ENCODE measurements at places on chromosomes 2 and 18. TPM values are rescaled to one million over a fixed set of nuclear protein-coding genes. Genes with fewer than 3 reads are reported as not detected.

SPP2 gene
- not detected for total RNA-seq

ATP8B1 gene
- total RNA-seq: 68.7 TPM

RAPGEF4 gene
- total RNA-seq: 9.9 TPM

MIB1 gene
- total RNA-seq: 37.9 TPM

GRB14 gene
- 7.9 TPM for total RNA-seq

MTCL1 gene
- 23.3 TPM for total RNA-seq

GRCh38 chr18:51193621-51194287 is 3.7 kb downstream of the MEX3C start:
- DNase-seq: no peak
- no peak overlapping the region for H3K27ac ChIP-seq
- H3K36me3 ChIP-seq: no peaks in the 10 kb centered on the region
- H3K27me3 ChIP-seq: no peaks in the 10 kb centered on the region
- H3K4me1 ChIP-seq: peaks cover 38% of the 10 kb centered on the region

DNA sequence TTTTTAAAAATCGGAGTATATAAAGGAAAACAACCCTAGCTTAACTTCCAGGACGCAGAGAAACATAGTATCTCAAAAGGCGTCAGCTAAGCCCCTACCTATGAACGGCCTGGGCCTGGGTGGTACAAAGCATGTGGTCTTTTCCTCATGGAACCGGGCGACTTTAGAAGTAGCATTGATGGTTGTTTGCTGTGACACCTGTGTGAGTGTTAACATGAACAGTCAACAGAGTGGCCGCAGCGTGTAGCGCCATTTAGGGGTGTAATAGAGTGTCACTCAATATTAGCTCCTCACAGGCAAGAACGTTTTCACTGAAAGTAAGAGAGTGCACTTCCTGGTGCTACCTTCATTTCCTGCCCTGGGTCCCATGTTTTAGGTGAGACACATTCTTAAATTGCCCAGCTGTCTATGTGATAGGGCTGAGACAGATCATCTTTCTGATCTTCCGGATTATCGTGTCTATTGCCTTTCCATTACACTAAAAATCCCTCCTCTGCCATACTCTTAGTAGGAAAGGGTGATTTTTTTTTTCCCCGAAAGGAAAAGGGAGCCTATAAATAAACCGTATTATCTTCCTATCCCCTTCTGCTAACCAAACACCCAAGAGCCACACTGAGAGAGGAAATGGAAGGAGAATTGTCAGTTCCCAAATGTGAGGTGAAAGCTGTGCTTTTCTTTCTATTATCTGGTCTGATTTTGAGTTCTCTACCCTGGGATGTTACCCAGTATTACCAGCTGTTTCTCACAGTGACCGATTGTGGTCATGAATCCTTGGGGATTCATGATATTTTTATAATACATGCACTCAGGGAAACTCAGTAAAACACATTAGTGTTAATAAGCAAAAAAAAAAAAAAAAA is 1.3 kb downstream of the GORASP2 start:
- peaks cover 37% of the 10 kb centered on the region for H3K4me1 ChIP-seq
- peak overlapping the region; percentile 86 for H3K4me3 ChIP-seq
- H3K36me3 ChIP-seq: no peaks in the 10 kb centered on the region
- no peaks in the 10 kb centered on the region for H3K27me3 ChIP-seq
- no peak for DNase-seq

DNA sequence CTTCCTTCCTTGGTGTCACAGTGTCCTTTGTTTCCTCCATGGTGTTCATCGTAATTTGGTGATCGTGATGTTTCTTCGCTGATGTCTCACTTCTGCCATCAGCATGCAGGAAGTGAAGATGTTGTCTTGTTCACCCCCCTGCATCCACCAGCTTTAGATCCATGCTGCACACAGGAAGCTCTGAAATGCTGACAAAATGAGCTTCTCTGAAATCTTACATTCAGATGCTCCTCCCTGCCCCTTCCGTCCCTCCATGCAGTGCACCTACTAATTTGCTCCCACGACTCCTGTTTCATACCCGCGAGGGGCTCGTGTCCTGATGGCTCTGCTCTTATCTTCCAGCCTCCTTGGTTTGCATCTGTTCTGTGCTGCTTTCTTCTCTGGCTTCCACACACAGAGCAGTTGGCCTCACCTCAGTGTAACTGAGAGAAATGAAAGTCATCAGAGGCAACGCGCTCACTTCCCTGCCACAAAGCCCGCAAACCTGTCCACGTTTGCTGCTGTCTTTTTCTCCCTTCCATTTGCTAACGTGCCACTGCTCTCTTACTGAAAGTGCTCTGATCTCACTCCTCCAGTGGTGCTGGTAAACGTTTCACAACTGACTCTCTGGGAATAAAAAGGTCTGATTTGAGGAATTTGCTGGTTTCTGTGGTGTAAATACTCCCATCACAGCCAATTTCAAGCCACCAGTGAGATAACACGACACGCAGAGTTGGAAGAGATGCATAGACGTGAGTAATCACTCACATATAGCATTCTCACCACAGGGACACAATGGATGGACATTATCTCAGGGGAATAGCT is 41.0 kb upstream of the MGAT4A start:
- no peak for DNase-seq
- H3K27ac ChIP-seq: no peak overlapping the region
- peak overlapping the region; percentile 38 for H3K4me3 ChIP-seq
- no peaks in the 10 kb centered on the region for H3K27me3 ChIP-seq
- H3K4me1 ChIP-seq: peaks cover 16% of the 10 kb centered on the region
- H3K36me3 ChIP-seq: no peaks in the 10 kb centered on the region

DNA sequence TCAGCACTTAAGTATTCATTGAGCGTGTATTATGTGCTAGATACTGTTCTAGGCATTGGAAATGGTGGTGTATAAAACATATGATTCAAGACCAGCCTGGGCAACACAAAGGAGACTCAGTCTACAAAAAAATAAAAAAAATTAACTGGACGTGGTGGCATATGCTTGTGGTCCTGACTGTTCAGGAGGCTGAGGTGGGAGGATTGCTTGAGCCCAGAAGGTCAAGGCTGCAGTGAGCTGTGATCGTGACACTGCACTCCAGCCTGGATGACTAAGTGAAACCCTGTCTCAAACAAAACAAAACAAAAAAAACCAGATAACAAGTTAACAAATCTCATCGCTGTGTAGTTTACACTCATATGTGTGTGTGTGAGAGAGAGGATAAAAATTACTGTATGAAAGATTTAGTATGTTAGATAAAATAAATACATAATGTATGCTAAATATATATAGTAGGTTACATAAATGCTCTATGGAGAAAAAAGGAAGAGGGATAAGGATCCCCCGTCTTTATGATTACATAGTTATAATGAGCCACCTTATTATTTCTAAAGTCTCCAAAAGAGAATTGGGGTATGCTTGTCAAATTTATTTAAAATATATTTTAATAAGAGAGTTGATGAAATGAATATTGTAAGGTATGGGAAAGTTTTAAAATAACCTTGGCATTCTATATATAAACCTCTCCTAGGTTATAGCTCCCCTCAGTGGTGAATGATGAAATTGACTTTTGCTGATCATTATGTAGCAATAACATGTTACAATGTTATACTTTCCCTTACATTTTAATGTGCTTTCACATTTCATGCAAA is 69.2 kb downstream of the EHBP1 start:
- H3K4me1 ChIP-seq: no peaks in the 10 kb centered on the region
- H3K27ac ChIP-seq: no peak overlapping the region
- H3K27me3 ChIP-seq: no peaks in the 10 kb centered on the region
- no peaks in the 10 kb centered on the region for H3K36me3 ChIP-seq
- H3K4me3 ChIP-seq: no peak overlapping the region

GRCh38 chr2:55809875-55810621 is 113.5 kb downstream of the EFEMP1 start:
- no peak overlapping the region for H3K27ac ChIP-seq
- no peaks in the 10 kb centered on the region for H3K36me3 ChIP-seq
- no peak for DNase-seq
- peaks cover 49% of the 10 kb centered on the region for H3K4me1 ChIP-seq
- no peak overlapping the region for H3K4me3 ChIP-seq
- H3K27me3 ChIP-seq: no peaks in the 10 kb centered on the region

DNA sequence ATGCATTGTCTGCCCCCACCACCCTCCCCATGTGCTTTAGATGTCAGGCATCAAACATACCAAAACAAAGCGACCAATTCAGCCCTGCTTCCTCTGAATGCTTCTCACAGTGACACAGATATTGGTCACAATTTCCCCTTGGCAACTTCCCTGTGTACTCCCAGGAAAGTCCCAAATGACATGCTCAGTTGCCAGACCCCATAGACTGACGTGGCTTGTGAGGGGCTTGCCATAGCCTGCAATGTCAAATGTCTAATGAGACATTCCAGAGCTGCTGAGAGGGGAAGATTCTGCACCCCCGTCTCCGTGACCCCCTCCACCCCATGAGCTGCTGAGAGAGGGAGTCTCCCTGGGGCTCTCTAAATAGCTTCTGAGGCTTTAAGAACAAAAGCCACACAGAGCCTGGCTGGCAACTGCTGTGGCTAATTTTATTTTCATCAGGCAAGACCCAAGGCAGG is 47.3 kb downstream of the RFTN2 start:
- peak overlapping the region; percentile 3 for H3K27ac ChIP-seq
- H3K36me3 ChIP-seq: no peaks in the 10 kb centered on the region
- peak overlapping the region; percentile 12 for H3K4me3 ChIP-seq
- no peak for DNase-seq

GRCh38 chr2:15660491-15661294 is 69.0 kb downstream of the DDX1 start:
- no peaks in the 10 kb centered on the region for H3K27me3 ChIP-seq
- no peak for DNase-seq
- no peaks in the 10 kb centered on the region for H3K4me1 ChIP-seq
- no peaks in the 10 kb centered on the region for H3K36me3 ChIP-seq
- no peak overlapping the region for H3K4me3 ChIP-seq

- no peak overlapping the region for H3K4me3 ChIP-seq
- no peak overlapping the region for H3K27ac ChIP-seq
- H3K36me3 ChIP-seq: no peaks in the 10 kb centered on the region
Observed at GRCh38 chr2:105625632-105626031, 119.1 kb upstream of the NCK2 start.

GRCh38 chr18:75779910-75780309 is 352.4 kb upstream of the SMIM21 start:
- DNase-seq: no peak
- H3K36me3 ChIP-seq: no peaks in the 10 kb centered on the region
- H3K27me3 ChIP-seq: peaks cover 4% of the 10 kb centered on the region

- peaks cover 12% of the 10 kb centered on the region for H3K4me1 ChIP-seq
- H3K27ac ChIP-seq: no peak overlapping the region
- no peak overlapping the region for H3K4me3 ChIP-seq
- no peak for DNase-seq
- H3K36me3 ChIP-seq: no peaks in the 10 kb centered on the region
- H3K27me3 ChIP-seq: no peaks in the 10 kb centered on the region
Observed at GRCh38 chr2:42267530-42267929, 93.5 kb downstream of the COX7A2L start.

- no peak overlapping the region for H3K27ac ChIP-seq
- no peaks in the 10 kb centered on the region for H3K4me1 ChIP-seq
- no peaks in the 10 kb centered on the region for H3K36me3 ChIP-seq
- no peaks in the 10 kb centered on the region for H3K27me3 ChIP-seq
- H3K4me3 ChIP-seq: no peak overlapping the region
Observed at GRCh38 chr2:239735131-239735828, 289.9 kb downstream of the NDUFA10 start.

- H3K27me3 ChIP-seq: no peaks in the 10 kb centered on the region
- H3K4me3 ChIP-seq: no peak overlapping the region
- H3K36me3 ChIP-seq: no peaks in the 10 kb centered on the region
- H3K27ac ChIP-seq: no peak overlapping the region
- no peak for DNase-seq
Observed at GRCh38 chr2:17311771-17312511, 206.3 kb downstream of the RAD51AP2 start.

DNA sequence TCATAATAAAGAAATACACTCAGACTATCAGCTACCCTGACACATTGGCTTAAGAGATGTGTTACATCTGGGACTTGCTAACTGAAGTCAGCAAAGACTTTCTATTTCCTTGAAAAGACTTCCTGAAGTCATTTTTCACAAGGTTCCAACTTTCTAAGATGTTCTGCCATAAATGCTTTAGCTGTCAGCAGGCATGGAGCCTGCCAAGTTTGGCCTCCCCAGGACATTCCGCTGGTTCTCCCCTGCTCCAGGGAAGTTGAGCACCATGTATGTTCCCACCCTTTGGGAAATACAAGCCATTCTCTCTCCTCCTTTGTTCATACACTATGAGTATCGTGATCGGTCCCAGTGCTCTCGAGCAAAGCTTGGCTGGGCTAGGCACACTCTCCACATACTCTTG is 202.7 kb upstream of the CCDC68 start:
- no peak for DNase-seq
- no peak overlapping the region for H3K27ac ChIP-seq
- H3K27me3 ChIP-seq: no peaks in the 10 kb centered on the region
- H3K4me3 ChIP-seq: no peak overlapping the region
- no peaks in the 10 kb centered on the region for H3K4me1 ChIP-seq

DNA sequence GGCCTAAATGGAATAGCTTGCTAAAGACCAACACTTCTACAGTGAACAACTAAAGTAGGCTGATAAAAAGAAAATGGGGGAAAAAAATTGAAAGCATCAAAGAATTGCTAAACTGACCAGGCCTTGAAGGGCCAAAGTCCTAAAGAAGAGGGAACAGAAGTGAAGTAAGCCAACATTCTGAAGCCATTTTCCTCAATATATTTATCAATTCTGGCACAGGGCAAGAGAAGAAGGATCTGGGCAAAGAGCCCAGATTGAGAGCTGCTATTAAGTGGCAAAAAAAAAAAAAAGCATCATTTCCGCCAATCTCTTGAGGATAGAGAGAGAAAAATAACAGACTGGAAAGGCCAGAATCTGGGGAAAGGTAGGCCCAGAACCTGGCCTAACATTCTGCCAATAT is 25.7 kb downstream of the FANCL start:
- no peaks in the 10 kb centered on the region for H3K4me1 ChIP-seq
- H3K27ac ChIP-seq: no peak overlapping the region
- H3K27me3 ChIP-seq: no peaks in the 10 kb centered on the region
- DNase-seq: no peak
- H3K4me3 ChIP-seq: no peak overlapping the region

GRCh38 chr2:112566104-112566503 is 18.3 kb upstream of the CHCHD5 start:
- H3K27me3 ChIP-seq: no peaks in the 10 kb centered on the region
- no peaks in the 10 kb centered on the region for H3K4me1 ChIP-seq
- H3K27ac ChIP-seq: no peak overlapping the region
- peaks cover 64% of the 10 kb centered on the region for H3K36me3 ChIP-seq
- no peak for DNase-seq
- H3K4me3 ChIP-seq: no peak overlapping the region

DNA sequence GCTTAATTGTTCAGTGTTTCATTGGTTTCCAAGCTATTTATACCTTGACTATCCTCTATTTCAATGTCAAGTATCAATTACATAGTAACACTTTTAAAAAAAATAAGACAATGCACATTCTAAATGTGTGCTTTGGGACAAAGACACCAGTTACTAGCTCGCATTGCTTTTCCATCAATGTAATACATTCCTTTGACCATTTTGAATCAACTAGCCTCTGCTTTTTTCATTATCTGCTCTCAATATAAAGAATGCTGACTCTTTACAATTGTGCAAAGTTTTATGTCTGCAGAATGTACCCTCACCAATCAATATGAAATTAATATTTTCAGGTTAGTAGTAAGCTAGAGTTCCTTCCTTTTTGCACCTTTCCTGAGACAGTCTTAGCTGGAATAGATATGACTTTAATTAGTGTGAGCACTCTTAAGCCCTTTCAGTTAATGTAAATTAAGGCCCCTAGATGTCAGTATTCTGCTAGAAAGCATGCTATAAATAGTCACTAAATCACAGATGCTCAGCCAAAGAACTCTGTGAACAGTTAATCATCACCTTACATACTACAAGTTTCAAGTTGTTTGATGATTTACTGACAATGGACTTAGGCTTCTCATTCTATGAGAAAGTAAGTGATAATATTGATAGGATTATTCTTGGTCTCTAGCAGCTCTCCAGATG is 413.6 kb downstream of the PTH2R start:
- H3K36me3 ChIP-seq: no peaks in the 10 kb centered on the region
- DNase-seq: no peak
- H3K4me1 ChIP-seq: no peaks in the 10 kb centered on the region
- H3K27me3 ChIP-seq: no peaks in the 10 kb centered on the region
- no peak overlapping the region for H3K27ac ChIP-seq

All from thoracic aorta (tissue), 2 donors.